Pancreas (tissue), 10 donors: ENCODE measurements at places on chromosomes 4 and X.

GRCh38 chr4:139596034-139596683 lies 40.1 kb upstream of the SETD7 start:
- DNase-seq, result no peak

GRCh38 chr4:185113340-185113739 lies 29.7 kb upstream of the SLC25A4 start:
- DNase-seq, result no peak

GRCh38 chrX:920234-920799 lies 289.7 kb downstream of the SHOX start:
- DNase-seq, result no peak

DNA sequence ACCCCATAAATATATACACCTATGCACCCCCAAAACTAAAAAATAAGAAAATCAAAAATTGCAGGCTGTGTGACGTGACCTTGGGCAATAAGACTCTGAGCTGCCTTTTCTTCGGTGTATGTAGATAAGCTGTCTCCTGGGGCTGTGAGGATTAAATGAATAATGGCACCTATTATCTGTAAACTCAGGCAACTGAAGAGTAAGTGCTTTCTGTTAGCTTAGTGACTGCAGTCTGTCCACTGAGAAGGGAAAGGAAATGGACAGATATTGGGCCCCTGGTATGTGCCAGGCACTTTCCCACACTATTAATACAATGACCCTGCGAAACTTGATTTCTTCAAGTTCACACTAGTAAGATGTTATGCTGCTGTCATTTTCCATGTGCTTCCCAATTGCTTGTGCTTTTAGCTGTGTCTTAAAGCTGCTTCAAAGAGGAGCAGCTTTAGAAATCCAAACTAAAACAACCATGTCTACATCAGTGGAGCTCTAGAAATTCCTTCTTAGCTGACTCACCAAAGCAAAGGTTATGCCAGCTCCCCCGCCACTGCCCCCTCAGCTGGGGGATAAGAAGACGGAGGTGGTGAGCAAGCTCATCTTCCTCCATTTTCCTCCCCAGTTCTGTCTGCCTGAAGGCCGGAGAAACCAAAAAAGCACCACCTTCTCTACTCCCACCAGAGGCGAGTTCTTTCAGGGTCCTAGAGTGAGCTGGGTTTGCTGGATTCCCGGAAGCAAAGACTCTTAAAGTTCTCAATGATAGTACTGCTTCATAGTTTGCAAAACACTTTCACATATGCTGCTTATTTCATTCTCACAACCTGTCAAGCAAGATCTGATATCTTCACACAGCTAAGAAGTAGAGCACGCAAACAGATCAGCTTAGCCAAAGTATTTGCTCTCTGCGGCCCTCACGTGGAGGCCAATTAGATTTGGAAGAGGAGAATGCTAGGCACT lies 8.8 kb upstream of the DGAT2L6 start:
- DNase-seq, result no peak

GRCh38 chr4:1116838-1117237 lies 3.5 kb upstream of the RNF212 start:
- DNase-seq, result no peak

GRCh38 chrX:41868392-41868977 lies 54.9 kb downstream of the CASK start:
- DNase-seq, result no peak
